ENCODE measurements at places on chromosomes 4 and X.

- DNase-seq, result no peak
These were observed 208.1 kb downstream of the ANKRD50 start for GRCh38 chr4:124504431-124504830.

GRCh38 chr4:2802618-2803531, 10.0 kb downstream of the SH3BP2 start:
- DNase-seq, result no peak

DNA sequence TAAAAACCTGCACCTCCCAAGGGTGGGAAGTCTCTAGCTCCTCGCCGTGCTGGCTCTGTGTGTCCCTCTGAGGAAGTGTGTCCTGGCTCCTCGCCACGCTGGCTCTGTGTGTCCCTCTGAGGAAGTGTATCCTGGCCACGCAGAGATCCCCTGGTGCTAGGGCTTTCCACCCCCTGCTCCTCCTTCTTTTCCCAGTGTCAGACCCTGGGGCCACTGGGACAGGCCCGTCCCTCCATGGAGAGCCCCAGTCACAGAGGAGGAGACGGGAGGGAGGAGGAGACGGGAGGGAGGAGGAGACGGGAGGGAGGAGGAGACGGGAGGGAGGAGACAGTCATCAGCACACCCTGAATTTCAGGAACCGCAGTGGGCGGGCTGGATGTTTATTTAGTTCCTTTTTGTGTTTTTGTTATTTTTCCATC, 53.8 kb upstream of the HGFAC start:
- DNase-seq, result no peak

DNA sequence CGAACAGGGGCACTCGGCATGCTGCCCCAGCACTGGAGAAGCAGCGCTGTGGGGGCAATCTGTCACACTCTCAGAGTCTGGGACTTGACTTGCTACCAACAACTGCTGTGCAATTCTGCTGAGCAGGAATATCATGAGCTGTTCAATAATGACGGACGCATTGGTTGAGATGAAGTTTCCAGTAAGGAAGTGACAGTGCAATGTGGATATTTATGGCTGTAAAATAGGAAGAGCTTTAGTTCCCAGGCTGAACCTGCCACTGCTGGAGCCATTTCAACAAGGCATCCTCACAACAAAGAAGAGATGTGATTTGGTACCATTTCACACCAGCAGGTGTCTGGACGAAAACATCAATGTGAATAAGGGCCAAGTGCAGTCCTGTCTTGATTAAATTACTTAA, 24.2 kb downstream of the CHST7 start:
- DNase-seq, result no peak

DNA sequence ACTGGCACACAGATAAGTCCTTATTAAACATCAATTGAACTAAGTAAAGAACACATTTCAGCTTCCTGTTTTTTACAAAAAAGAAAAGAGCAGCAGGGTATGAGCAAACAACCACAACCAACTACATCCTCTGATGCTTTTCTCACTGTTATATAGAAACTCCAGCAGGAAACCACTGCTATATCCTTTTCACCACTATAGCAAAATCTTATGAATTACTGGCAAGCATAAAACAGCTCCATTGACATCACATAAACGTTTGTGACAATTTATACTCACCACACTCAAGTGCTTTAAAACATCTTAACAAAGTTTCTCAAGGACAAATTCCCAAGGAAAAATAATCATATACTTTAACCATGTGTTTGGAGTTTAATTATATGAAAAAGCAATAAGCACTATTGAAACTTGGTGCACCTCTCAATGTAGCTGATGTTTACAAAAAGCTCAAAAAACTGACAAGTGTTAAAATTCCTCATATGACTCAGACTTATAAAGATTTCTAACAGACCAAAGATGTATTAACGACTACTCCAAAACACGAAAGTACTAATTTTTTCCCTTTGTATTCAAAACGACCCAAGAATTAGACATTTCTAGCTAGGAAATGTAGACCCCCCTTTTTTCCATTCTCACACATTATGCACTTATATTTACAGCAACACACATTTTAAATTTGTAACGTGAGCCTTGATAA, 12.9 kb downstream of the GPRIN3 start:
- no peak for DNase-seq

GRCh38 chrX:9403374-9403773, 61.5 kb upstream of the TBL1X start:
- DNase-seq, result no peak

GRCh38 chr4:93960450-93960849, 131.9 kb downstream of the ATOH1 start:
- DNase-seq, result no peak

GRCh38 chr4:101238706-101239105, 108.6 kb downstream of the PPP3CA start:
- no peak for DNase-seq

DNA sequence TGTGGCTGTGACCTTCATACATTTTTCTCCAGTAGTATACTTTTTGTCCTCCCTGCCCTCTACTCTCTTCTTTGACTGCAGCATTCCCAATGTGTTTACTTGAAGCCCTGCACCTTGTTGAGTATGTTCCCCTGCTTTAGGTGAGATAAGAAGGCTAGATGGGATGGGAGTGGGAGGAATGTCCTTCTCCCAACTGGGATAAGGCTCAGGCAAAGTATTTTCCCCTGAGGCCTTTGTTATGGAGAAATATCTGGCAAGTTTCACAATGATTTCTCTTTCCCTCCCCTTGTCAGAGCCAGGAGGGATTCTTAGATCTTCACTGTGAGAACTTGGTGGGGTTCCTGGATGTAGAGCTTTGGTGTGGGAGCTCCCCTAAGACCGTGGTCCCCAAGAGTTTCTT, 131.8 kb downstream of the CLCN5 start:
- DNase-seq, result no peak

DNA sequence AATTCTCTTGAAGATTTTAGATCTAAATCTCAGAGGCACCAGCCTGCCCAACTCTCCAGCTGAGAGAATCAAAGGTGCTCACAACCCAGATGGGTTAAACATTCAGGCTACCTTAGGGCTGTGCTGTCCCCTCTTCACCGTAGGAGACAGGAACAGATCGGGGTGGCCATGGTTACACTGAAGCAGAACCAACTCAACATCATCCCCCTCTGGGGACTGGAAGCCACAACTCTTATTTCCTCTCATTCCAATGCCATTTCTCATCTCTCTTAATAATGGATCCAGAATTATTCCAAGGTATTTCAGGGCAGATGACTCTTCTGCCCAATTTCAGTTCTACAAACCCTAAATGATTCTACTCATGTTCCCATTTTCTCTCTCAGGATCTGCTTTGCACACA, 109.7 kb downstream of the NKX6-1 start:
- DNase-seq, result no peak

DNA sequence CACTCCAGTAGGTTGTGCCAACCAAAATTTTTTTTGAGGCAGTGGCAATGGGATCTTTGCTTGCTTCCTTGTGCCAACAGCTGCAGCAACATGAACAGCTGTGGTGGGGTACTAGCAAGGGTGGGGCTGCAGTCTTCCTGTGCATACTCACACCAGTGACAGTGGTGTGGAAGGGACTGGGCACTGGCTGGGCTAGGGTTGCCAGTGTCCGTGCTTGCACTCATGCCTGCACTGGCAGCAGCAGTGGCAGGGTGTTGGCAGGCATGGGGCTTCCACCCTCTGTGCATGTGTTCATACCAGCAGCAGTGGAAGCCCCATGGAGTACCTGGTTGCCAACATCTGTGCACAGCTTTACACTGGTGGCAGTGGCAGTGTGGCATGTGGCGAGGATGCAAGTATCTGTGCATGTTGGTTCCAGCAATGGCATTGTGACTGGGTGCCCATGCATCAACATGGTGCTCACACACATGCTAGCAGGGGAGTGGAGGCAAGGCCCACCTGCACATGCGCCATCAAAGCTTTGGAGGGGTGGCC, 1312.6 kb downstream of the PCDH18 start:
- no peak for DNase-seq

DNA sequence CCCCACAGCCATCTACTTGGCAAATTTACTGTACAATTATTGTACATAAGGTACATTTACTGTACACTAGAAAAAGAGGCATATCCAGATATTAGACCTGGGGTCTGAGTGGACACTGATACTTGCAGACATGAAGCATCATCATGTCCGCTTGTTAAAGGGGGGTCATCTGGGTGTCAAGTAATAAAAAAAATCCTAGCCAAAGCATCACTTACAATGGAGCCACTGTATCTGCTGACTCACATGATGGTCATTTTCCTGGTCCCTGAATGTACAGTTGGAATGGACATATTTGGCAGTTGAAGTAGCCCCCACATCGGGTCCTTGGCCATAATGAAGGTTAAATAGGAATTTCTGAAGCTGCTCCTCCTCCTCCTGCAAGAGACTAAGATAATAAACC, 228.8 kb downstream of the THOC2 start:
- no peak for DNase-seq

DNA sequence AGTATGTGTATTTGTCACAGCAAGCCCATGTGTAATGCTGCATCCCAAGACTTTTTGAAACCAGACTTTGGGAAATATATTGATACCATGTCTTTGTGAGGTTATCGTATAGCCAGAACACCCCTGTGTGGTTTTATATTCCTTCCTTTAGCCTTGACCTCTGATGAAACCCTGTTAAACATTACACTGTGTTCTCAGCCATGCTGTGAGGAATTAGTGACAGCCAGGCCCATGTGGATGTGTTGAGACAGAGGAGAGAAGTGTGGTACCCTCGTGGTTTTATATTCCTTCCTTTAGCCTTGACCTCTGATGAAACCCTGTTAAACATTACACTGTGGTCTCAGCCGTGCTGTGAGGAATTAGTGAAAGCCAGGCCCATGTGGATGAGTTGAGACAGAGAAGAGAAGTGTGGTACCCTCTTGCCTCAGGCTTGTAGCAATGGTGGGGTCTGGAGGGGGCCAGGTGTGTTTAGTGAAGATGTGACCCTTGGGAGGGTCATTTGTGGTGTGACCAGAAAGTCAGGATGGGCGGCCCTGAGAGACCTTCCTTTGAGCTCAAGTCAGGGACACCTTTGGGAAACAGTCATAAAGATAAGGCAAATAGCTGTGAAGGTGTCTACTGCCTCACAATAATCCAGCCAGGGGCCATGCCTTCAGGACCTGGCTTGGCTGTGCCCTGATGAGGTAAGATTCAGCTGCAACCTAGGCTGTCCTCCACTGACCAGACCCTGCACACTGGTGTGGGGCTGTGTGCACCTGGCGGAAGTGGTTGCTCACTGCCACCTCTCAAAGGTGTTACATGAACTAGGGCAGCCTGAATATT, 110.0 kb downstream of the IRF2 start:
- no peak for DNase-seq

DNA sequence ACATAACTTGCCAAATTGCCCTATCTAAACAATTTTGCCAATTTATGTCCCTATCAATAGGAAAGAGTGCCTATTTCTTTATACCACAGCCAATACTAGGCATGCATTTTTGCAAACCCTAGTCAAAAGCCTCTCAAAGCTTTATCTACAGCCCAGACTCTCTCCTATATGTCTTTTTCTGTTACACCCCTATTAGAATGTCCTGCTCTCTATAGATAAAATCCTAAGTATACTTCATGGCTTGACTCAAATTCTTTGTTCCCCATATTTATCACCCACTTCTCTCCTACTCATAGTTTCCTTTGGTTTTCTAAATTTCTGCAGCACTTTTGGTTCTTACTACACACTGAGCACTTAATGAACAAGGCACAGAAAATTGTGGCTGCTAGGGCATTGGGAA, 38.0 kb downstream of the NUP62CL start:
- DNase-seq, result no peak

DNA sequence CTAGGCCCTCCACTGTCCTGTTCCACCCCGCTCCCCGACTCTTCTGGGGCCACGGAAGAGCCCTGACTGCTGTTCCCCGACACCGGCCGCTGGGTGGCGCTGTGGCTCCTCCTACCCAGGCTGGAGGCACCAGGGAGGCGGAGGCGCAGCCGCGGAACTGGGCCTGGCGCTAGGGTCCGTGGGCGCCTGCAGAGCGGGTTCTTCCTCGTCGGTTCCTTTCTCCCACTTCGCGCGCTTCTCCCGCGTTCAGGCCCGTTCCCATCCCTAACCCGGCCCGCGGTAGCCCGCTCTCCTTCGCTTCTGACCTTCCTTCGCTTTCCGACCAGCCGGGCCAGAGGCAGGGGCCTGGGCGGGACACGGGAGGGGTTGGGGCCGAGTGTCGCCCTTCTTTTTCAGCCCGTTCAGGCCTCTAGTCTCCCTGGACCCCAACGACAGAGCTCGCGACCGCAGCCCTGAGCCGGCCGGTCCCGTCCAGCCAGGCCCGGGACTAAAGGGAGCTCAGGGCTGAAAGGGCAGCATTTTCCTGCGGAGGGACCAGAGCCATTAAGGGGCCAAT, 34.3 kb downstream of the NALF2 start:
- DNase-seq, result peak; percentile 47

DNA sequence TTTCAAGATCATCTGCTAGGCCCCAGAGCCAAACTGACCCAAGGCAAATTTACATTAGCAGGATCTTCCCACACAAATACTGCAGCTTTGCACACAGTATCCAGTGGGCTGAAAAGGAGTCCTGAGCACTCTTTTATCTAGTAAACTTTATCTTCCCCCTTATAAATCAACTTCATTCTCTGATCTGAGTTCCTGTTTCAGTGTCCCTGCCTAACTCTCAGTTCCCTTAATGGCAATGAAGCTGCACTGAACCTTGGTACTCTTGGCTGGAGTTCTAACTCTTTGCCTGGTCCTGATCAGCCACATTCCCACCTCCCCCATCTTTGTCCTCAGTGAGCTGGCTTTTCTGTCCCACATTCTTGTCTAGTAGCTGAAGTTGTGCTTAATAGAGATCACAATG, 37.4 kb downstream of the EDA2R start:
- no peak for DNase-seq

GRCh38 chr4:45350438-45350837, 624.1 kb upstream of the GNPDA2 start:
- no peak for DNase-seq

DNA sequence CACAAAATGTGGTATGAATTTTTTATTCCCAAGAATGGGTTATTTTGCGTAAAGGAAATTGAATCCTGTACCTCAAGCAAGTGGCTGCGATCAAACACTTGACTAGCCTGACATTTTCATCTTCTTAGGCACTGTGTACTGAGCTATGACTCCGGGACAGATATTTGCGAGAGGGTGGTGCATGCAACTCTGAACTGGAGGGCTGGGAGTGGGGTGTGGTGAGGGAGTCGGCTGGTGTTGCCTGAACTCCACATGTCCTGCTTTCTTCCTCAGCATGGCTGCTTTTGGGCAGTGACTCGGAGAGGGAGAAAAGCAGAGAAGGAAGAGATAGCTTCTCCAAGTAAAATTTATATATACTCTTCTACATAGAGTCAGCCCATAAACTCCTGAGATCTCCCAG, 68.5 kb upstream of the GATB start:
- no peak for DNase-seq

GRCh38 chr4:168269896-168270295, 48.7 kb downstream of the DDX60 start:
- DNase-seq, result no peak

- no peak for DNase-seq
These were observed 250.8 kb downstream of the ARHGAP24 start for GRCh38 chr4:85725721-85726170.

DNA sequence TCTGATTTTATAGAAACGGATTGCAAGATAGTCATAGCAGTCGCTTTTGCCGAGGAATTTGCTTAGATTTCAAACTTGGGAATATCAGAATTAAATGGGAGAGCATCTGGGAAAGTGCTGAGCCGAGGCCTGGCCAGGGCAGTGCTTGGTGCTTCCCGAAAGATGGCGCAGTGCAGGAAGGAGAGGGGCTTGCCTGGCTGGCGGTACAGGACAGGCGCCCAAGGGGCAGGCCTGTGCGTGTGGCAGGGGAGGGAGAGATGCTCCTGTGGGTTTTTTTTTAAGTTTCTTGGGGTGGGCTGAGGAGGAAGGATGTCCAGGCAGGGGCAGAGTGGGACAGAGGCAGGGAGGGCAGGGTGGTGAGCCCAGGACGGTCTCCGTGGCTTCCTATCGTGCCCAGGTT, 241.1 kb downstream of the AFAP1 start:
- no peak for DNase-seq

Measured in stimulated activated CD4-positive, alpha-beta T cell treated with anti-CD3 and anti-CD28 coated beads, Interleukin-12 subunit alpha, Interleukin-12 subunit beta, amount 100 ng/mL, for 48 hours (primary cell).